ENCODE measurements at places on chromosomes 4 and X. TPM values are rescaled to one million over a fixed set of nuclear protein-coding genes. Genes with fewer than 3 reads are reported as not detected.

The KLHL13 gene
- 85.8 TPM for total RNA-seq

The ARHGAP6 gene
- total RNA-seq: 20.7 TPM

The RIPPLY1 gene
- total RNA-seq: not detected

The SPCS3 gene
- 192 TPM for total RNA-seq

The PCSK1N gene
- 1.1 TPM for total RNA-seq

The GRPR gene
- 1.1 TPM for total RNA-seq

The CHRDL1 gene
- 22.6 TPM for total RNA-seq

The NXF3 gene
- not detected for total RNA-seq

The GPRASP2 gene
- 44.2 TPM for total RNA-seq

DNA sequence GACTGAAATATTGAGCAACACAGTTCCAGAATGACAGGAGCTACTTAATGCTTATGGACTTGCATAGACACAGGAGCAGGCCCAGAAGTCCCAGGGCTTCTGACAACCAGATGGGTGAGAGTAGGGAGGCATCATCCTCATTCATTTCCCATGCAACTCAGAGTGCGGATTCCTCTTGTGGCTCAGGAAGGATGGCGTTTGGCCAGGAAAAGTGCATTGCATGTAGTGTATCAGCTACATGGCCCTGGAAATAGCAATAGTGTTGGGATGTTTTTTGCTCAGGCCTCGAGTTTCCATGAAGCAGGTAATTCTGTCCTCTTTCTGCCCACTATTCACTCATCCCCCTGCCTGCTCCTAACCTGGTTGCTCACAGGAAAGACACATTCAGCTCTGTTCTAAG, 136.6 kb downstream of the PDGFRA start:
- no peak for DNase-seq

DNA sequence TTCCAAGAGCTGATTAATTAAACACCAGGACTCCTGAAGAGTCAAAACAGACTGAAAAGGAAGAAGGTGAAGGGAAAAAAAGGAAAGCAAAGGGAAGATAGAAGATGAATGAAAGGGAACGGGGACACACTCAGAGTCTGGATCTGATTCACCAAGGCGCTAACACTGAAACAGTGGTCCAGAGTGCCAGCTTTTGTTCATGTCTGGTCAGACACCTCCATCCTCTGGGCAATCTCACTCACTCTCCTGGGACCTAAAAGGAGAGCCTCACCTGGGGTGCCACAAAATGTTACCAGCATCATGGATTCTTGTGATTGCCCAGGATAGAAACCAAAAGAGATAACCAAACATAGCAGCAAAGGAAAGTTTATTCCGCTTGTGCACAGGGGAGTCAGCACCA, 120.3 kb upstream of the AFF2 start:
- no peak for DNase-seq

DNA sequence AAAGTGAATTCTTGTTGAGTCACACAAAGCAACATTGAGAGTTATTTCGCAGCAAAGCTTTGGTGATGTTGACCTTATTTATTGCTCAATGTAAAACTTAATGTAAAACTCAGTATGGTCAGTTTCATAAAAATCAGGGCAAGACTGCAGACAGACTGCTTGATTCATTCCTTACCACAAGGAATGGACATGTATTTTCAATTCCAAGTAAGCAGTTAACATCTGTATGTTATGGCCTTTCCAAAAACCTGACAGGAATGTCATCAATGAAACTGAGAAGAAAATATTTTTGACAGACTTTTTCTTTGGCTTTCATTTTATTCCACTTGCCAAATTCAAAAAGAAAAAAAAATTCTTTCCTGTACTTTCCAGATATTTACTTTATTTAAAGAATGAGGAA, 488.3 kb downstream of the ANKRD50 start:
- DNase-seq: no peak

DNA sequence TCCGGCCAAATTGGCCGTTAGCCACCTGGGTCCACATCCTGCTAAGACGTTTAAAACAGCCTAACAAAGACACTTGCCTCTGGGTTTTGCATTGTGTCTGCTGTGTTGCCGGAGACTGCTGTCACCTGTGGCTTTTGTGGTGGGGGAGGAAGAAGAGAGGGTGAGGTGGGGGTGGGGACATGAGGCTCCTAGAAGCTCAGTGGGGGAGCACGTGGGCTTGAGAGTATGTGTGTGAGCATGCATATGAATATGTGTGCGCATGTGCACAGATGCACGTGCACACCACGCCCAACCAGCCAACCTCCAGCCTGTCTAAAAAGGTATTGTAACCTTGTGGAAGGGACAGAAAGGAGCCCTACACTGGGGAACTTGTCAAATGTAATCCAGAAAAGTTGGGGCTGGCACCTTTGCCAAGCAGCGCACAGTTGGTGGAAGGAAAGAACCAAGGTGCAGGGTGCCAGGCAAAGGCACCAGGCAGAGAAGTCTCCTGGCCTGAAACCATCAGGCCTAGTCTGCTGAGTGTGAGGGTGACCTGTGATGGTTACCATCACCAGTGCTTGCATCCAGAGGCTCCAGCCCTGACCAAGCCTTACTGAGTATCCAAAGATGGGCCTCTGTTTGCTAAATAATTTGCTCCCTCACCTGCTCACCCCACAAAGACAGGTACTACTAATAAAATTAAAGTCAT, 10.1 kb upstream of the SASH3 start:
- no peak for DNase-seq

GRCh38 chr4:13548984-13549546, 4.8 kb upstream of the NKX3-2 start:
- DNase-seq: peak; percentile 41

DNA sequence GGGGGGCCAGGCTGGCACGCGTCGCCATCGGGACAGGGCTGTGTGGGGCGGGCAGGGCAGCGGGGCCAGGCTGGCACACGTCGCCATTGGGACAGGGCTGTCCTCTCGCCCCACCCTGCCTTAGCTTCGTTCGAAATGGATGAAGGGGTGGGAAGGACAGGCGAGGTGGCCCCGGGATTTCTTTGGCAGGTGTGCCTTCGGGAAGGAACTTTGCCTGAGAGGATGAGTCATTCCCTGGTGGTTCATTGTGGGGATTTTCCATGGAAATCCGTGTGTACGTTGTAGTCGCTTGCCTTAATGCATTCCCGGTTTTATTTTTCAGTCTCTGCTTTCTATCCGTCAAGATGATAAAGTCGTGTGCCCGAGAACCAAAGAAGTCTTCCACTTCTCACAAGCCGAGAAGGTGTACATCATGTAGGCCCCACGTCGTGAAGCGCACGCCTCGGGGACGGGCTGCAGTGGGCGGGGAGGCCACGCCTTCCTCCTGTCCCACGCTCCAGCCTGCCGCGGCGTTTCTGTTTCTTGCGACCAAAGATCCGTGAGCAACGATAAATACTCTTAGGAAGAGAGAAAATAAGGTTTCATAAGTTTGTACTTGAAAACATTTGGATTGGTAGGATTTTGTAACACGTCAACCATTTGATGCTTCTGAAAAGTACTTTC, 8.1 kb upstream of the UVSSA start:
- DNase-seq: no peak

DNA sequence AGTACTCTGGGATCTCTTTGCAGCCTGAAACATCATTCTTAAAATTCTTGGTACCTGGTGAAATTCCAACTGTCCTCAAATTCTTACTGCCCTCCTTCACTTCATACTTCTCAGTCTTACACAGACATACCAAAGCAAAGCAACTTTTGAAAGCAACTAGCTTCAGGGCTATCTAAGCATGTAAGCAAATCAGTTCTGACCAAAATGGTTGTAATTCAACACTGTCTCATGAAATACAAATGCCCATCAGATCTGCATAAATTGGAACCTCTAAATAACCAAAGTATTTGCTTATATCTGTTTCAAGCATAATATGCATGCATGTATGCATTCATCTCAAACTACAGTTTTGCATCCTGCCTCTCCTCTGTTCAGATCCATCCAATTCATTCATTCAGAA, 308.1 kb upstream of the PPARGC1A start:
- no peak for DNase-seq

- no peak for DNase-seq
Observed at GRCh38 chr4:153603258-153603657, 80.8 kb upstream of the TLR2 start.
